ENCODE measurements at places on chromosomes 13 and 19. TPM values are rescaled to one million over a fixed set of nuclear protein-coding genes. Genes with fewer than 3 reads are reported as not detected.

GRCh38 chr13:30486230-30487074 lies 20.7 kb upstream of the HMGB1 start:
- DNase-seq: no peak

- no peak for DNase-seq
These were observed 5.8 kb downstream of the SIGLEC6 start for GRCh38 chr19:51525651-51526050.

GRCh38 chr13:62209529-62209928 lies 793.9 kb upstream of the PCDH20 start:
- DNase-seq: no peak

GRCh38 chr19:50233308-50233910 lies 30.0 kb downstream of the MYH14 start:
- no peak for DNase-seq

Gene TMEM150B
- 0.32 TPM for total RNA-seq

Gene ECSIT
- 34.3 TPM for total RNA-seq

GRCh38 chr13:101951114-101951513 lies 450.7 kb downstream of the FGF14 start:
- no peak for DNase-seq

- DNase-seq: no peak
These were observed 37.6 kb upstream of the IGFL1 start for GRCh38 chr19:46191972-46192371.

Gene SIGLEC9
- 0.19 TPM for total RNA-seq

DNA sequence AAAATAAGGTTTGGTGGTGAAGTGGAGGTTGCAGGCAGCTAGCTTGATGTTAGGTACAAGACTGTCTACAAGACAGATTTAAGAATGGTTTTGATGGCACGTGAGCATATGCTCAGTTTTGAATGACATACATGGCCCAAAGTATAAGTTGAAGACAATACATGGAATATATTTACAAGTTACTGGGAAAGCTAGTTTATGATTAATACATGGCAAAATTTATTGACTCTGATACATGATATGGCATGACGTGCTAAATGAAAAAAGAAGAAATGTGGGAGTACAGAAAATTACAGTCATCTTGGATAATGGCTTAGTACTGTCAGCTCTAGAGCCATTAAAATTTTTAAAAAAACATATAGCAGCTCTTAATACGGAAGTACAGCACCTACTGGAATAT lies 4.4 kb downstream of the KLF5 start:
- DNase-seq: no peak

Gene RASAL3
- 0.88 TPM for total RNA-seq

GRCh38 chr13:43426355-43426754 lies 360.4 kb downstream of the ENOX1 start:
- DNase-seq: no peak

Gene BSPH1
- not detected for total RNA-seq

DNA sequence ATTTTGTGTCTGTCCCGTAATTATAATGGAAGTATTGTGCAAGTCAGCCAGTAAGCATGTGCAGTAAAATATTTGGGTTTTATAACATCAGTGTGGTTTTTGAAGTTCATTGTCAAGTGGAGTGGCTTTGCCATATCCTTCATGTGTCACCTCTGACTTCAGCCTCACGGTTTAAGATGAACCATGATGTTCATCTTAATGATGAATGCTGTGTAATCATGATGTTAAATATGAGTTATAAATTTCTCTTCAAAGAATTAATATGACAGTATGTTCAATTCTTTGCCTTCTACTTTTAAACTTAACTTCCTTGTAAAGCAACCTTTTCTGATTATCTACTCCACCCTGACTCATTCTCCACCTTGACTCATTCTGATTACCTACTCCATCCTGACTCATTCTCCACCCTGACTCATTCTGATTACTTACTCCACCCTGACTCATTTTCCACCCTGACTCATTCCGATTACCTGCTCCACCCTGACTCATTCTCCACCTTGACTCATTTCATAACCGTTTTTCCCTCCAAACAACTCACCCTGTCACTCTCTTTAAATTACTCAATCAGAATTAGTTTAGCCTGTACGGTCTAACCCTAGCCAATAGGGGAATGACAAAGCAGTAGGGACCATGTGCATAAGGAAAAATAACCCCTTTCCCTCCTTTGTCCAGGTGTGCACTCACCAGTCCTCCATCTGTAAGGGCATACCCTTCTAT lies 50.3 kb upstream of the ANKRD10 start:
- no peak for DNase-seq

GRCh38 chr19:35114353-35115176 lies 1.1 kb upstream of the FXYD3 start:
- peak; percentile 89 for DNase-seq

GRCh38 chr13:29077051-29077813 lies 257.1 kb downstream of the MTUS2 start:
- no peak for DNase-seq

Gene BICRA
- total RNA-seq: 2.7 TPM

DNA sequence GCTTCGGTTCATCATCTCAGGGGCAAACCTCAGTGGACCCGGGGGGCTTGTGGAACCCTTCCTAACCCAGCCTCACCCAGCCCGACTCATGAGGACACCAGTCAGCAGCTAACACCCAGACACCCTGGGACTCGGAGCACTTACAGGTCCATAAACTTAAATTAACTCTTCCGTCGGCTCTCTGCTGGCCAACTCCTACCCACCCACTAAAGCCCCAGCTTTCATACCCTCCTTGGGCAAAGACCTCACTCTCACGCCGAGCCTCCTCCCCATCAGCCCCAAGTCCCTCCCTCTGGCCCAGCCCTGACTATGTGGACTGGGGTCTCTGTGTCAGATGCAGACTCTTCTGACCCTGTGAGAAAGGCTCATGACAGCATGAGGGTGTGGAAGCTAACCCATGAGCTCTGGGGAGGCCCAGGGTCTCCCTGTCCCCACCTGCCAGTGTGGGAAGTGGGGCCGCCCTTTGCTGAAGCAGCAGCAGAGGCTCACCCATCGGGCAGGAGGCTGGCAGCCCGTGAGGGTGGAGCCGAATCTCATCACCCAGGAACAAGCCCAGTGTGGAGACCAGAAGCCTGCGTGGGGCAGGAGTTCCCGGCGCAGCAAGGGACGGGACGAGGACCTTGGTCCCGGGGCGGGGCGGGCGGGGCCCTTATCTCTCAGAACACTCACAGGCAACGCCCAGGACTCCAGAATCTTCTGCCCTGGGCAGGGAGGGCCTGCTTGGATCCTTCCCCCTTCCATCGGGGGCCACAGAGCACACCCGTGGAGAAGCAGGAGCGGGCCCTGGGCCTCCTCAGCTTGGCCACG lies 19.8 kb downstream of the TCF3 start:
- DNase-seq: peak; percentile 53

DNA sequence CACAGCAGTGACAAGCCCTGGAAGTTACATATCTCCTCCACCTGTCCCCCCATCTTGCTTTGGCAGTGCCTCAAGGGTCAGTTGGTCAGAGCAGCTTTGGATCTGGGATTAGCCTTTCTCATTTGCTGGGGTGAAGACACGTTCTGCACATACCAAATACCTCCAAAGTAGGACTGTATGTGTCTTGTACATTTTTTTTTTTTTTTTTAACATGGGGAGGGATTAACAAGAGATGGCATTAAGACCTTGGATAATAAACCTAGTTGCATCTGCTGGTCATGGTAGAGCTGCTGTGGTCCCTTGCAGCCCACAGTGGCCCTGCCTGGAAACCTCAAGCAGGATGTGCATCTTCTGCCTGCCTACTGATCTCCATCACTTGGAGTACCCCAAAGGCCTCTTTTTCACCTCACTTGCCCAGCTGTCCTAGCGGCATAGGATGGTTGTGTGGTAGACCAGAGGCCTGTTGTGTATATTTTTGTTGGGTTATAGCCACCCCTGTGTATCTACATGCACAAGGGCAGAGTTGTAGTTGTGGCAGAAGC lies 2.5 kb downstream of the RPS19 start:
- DNase-seq: no peak

DNA sequence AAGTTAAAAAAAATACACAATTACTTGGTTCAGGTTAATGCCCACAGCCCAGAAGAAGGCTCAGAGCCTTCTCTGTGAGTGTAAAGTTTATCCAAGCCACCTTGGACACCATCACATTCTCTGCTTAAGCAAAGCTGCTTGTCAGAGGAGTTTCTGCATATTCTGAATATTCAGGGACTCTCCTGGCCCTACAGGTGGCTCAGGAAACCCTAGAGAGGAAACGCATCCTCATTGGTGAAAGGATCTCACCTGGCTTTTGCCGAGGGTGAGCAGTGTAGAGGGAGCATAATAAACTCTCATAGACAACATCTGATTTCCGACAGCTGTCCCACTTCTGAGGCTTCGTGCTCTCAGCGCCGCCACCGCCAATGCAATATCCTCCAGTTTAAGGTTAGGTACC lies 239.9 kb upstream of the TSHZ3 start:
- no peak for DNase-seq

DNA sequence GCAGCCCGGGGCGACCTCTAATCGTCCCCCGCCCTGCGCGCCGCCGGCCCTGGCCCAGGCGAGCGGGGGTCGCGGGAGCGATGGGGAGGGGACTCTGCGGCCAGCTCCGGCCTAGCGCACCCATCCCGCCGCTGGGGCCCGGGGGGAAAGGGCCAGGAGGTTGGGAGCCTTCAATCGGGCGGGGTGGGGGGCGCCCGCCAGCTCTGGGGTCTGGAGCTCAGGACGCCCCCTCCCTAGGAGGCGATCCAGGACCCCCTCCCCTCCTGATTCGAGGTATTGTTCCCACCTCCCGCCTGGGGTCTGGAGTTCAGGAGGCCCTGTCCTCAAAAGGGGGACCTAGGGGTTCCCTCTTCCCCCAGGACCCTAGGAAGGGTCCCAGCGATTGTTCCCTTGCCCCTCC lies 430 bp downstream of the ZNF358 start:
- DNase-seq: no peak

- DNase-seq: no peak
These were observed 128.6 kb downstream of the USP12 start for GRCh38 chr13:27043013-27043412.
